ENCODE measurements at places on chromosomes 4 and X.
A peak's percentile ranks its signal among the peaks of the same experiment; 100 is the strongest.

GRCh38 chr4:59058543-59058942, 1948.4 kb upstream of the IGFBP7 start:
- DNase-seq, result no peak

DNA sequence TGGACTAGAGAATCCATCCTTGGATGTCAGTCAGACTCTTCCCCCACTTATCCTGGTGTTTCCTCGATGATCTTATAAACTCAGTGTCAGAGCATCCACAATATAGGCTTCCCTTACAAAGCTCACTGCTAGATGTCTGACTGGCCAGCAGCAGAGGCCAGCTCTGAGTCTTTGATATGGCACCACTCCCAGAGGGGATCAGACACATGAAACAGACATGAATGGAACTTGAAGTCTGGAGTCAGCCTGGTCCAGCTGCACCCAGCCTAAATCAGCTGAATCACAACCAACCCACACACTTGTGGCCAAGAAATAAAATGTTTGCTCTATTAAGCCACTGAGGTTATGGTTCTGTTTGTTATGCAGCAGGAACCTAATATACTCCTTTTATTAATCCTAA, 129.6 kb upstream of the MED14 start:
- no peak for DNase-seq

GRCh38 chrX:68998716-68999115, 166.5 kb downstream of the PJA1 start:
- no peak for DNase-seq

GRCh38 chr4:110613745-110614144, 9.1 kb downstream of the PITX2 start:
- DNase-seq, result no peak

GRCh38 chr4:109989044-109989443, 76.4 kb downstream of the EGF start:
- no peak for DNase-seq

GRCh38 chrX:110425222-110426154, 66.8 kb downstream of the RTL9 start:
- no peak for DNase-seq

DNA sequence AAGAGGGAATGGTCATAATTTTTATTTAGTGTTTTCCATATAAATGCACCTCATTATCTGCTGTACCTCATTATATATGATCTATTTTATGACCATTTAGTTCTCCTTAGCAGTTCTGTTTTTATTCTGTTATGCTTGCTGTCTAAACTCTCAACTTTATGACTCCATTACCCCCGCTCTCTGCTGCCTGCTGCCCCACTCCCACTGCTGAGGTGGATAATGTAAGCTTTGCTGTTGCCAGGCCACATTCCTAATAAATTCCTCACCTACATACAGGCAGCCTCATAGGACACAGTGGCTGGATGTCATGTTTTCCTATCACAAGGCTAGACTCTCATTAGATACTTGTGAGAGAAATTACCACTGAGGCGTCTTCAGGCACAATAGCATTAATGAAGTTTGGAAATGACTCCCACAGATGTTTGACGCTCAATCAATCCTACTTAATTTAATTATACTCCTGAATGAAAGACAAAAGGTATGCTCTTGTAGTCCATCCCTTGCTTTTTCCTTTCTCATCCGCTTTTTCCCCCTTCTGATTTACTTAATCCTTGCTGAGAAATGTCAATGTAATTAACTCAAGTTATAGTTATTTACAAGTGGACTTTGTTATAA, 497.5 kb upstream of the IGFBP7 start:
- DNase-seq, result no peak

GRCh38 chr4:13912436-13912925, 285.0 kb upstream of the BOD1L1 start:
- DNase-seq, result no peak

GRCh38 chr4:105461621-105462382, 12.1 kb downstream of the PPA2 start:
- DNase-seq, result no peak

DNA sequence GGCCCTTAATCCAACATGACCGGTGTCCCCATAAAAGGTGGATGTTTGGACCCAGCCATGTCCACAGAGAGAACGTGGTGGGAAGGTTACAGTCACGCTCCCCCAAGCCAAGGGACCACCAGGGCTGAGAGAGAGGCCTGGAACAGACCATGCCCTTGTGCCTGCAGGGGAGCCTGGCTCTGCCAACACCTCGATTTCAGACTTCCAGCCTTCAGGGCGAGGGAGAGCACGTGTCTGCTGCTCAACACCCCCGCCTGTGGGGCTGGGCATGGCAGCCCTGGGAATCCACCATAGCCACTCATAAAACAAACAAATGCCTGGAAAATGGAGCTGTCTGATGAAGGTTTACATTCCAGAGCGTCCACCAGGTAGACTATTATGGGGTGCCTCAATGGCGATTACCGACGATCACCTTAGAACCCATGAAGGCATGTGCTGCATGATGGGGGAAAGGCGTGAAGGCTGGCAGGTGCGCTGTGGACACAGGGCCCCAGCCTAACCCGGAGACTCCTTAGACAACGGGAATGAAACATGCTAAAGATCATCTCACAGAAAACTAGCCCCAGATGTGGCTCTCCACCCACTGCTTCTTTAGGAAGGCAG, 42.3 kb upstream of the HMX1 start:
- DNase-seq, result no peak

GRCh38 chr4:48137846-48138245, 3.8 kb upstream of the TXK start:
- no peak for DNase-seq

- DNase-seq, result no peak
These were observed 132.9 kb upstream of the SPANXC start for GRCh38 chrX:141375011-141375760.

GRCh38 chr4:153585026-153585425, 99.1 kb upstream of the TLR2 start:
- no peak for DNase-seq

- DNase-seq, result no peak
These were observed 12.9 kb downstream of the CCDC22 start for GRCh38 chrX:49247916-49248811.

DNA sequence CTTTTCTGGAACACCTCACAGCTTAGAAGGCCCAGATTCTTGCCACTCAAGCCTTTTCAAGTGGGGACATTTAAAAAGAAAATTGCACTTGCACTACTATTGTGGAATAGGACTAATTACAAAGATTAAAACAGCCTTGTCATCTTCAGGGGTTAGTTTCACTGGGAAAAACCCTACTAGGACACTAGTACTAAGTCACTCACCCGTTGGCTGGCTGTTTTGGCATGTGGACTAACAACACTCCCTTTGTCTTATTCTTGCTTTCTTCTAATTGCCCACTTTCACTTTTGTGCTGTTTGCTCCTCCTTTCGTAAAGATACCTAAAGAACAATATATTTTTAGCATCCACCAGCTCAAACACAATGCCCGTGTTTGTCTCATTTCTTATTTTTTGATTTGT, 200.9 kb upstream of the MID1 start:
- no peak for DNase-seq

DNA sequence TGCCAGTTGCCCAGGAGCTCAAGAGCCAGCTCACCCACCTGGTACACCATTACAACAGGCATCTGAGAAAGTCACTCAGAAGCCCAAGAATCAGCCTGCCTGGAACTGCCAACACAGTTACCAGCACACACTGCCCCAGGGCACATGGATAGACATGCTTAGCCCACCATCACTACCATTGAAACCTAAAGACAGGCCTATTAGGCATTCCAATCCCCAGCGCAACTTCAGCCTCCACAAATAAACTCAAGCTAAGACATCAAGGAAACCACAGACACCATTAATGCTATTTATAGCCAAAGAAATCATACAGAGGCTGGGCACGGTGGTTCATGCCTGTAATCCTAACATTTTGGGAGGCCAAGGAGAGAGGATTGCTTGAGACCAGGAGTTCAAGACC, 42.3 kb downstream of the ATRX start:
- DNase-seq, result no peak

GRCh38 chr4:177001271-177002175, 208.8 kb upstream of the VEGFC start:
- DNase-seq, result no peak

DNA sequence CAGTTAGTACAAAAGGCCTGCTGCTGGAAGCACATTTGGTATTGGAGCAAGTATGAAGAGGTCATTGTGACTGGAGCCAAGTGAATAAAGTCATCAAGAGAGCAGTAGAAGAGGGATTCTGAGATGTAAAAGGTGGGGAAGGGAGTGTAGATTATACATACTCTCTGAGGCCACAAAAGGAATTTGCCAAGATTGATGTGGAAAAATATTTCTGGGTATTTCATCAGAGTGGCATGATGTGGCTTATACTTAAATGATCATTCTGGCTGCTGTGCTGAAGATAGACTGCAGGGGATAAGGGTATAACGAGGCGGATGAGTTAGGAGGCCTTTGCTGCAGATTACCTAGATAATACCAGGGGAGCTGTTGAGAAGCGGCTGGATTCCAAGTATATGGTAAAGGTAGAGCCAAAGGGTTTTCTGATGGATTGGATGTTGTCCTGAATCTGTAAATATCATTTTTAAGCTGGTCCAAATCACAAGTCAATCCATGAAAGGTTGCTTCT, 231.8 kb upstream of the AGA start:
- DNase-seq, result no peak

- DNase-seq, result peak; percentile 15
These were observed 38.2 kb downstream of the CHST7 start for GRCh38 chrX:46611658-46612362.

- no peak for DNase-seq
These were observed 3.2 kb upstream of the FAM50A start for GRCh38 chrX:154440623-154441357.

DNA sequence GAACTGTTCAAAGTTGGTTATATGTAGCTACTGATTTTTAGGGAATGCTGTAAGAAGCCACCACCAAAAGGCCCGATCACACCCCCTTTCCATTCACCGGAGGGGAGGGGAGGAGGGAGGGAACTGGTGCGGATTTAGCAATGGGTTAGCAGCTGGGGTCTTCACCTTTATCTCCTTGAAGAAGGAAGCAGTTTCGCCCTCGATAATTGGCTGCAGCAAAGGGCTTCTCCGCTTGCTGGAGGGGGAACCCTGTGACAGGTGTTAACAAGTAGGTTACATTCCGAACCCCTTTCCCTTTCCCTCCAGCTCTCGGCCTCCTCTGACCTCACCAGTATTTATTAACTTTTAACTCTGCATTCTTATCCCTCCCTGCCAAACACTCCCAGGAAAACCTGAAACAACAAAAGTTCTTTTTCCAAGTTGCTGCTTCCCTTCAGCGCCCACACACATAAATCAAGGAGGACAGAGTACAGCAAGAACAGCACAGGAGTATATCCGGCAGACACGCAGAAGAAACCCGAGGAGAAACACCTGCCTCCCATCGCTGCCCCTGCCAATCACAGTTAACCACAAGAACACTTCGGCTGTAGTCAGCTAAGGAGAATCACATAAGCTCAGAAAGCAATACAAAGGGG, 39.8 kb upstream of the NAP1L5 start:
- DNase-seq, result no peak

- no peak for DNase-seq
These were observed 12.7 kb upstream of the SPCS3 start for GRCh38 chr4:176306837-176307665.

GRCh38 chrX:63434665-63435064, 83.5 kb upstream of the SPIN4 start:
- DNase-seq, result no peak

- no peak for DNase-seq
These were observed 30.7 kb downstream of the HS3ST1 start for GRCh38 chr4:11397819-11398610.

DNA sequence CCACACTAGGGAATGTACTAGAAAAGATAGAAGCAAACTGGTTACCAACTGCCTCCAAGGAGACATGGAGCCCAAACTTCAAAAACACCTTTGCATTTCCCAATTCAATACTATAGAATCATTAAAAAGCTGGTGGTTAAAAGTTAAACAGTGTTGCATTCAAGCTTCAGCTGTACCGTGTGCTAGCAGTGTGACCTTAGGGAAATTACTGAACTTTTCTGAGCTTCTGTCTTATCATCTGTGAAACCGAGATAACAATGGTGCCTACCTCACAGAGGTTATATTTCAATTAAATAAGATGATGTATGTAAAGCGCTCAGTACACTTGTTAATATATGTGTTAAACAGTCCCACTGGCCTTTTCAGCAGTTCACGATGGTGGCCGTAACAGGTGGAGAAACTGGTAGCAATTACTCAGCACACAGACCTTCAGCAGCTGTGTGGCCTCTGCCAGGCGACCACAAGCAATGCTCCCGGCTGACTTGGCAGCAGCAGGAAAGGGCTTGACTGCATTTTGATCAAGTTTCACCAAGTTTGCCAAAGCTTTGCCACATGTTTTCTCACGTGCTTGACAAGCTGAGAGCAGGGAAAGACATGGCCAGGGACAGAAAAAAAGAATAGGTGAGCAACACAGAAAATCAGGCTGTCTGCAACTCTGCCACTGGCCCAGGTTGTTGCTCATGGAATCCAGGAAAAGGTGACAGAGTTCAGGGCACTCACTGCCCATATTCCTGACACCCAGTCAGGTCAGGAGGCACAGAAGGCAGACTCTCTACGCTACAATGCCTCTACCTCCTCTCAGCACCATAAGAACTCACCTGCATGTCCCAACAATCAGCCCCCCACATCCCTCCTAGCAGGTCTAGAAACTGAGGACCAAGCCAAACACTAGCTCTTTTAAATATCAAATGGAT, 72.1 kb downstream of the PARM1 start:
- DNase-seq, result no peak

DNA sequence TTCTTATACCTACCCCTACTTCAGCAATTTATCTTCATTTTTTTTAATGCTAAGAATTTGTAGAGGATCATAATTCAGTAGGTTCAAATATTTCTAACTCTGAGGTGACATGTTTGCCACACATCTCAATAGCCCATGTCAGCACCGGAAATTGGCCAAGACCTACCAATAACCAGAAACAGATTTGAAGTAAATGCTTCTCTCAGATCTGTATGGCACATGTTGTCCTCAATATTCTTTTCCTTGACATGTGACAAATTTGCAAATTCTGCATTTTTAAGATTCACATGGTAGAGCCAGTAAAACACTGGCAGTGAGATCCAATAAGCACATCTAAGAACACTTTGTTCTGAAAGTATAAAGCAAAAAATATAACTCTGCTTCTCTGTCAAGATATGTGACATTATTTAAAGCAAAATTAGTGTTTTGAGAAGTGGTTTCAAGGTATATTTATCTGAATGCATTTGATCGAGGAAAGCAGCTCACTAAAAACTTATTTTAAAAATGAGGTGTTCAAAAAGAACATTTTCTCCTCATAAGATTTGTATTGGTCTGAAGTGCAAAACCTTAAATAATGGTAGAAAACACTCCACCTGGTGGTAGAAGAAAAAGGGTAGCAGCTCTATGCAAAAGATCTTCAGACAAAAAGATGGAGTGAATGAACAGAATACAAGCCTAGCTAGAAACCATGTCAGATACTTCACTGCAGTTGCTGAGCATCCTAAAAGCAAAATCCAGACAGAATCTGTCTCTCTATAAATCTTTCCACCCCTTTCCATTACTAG, 513.8 kb upstream of the FAM241A start:
- no peak for DNase-seq
